ENCODE measurements at places on chromosomes 2 and 18. TPM values are rescaled to one million over a fixed set of nuclear protein-coding genes. Genes with fewer than 3 reads are reported as not detected.

The UCN gene
- polyA plus RNA-seq, result 1.1 TPM

The CCDC93 gene
- polyA plus RNA-seq, result 5.2 TPM

The ATP8B1 gene
- polyA plus RNA-seq, result 12.9 TPM

The IGFBP2 gene
- 93.6 TPM for polyA plus RNA-seq

The SYT4 gene
- polyA plus RNA-seq, result not detected

The KCNE4 gene
- 0.24 TPM for polyA plus RNA-seq

The CAPN14 gene
- polyA plus RNA-seq, result 141 TPM

The RRM2 gene
- polyA plus RNA-seq, result 14.8 TPM

The ADGRF3 gene
- polyA plus RNA-seq, result 0.11 TPM

The GBX2 gene
- not detected for polyA plus RNA-seq

The PFN4 gene
- polyA plus RNA-seq, result 0.39 TPM

The FBLN7 gene
- 0.14 TPM for polyA plus RNA-seq

The RFTN2 gene
- 0.24 TPM for polyA plus RNA-seq

The CFC1 gene
- not detected for polyA plus RNA-seq

The LHCGR gene
- polyA plus RNA-seq, result 1.1 TPM

The SP140L gene
- polyA plus RNA-seq, result 10.6 TPM

The BOLL gene
- polyA plus RNA-seq, result not detected

The SPAG16 gene
- polyA plus RNA-seq, result 21.2 TPM

The IWS1 gene
- polyA plus RNA-seq, result 14.1 TPM

The DGUOK gene
- polyA plus RNA-seq, result 42.8 TPM

The MATN3 gene
- 0.14 TPM for polyA plus RNA-seq

The MOGAT1 gene
- 0.05 TPM for polyA plus RNA-seq

The CELF4 gene
- polyA plus RNA-seq, result 0.06 TPM

The SPDYA gene
- polyA plus RNA-seq, result 0.40 TPM

The TWIST2 gene
- 5.2 TPM for polyA plus RNA-seq

The ACMSD gene
- polyA plus RNA-seq, result not detected

The INPP4A gene
- 3.4 TPM for polyA plus RNA-seq

The TRIM43 gene
- polyA plus RNA-seq, result not detected

The UGT1A4 gene
- 2.5 TPM for polyA plus RNA-seq

The ALPP gene
- not detected for polyA plus RNA-seq
